ENCODE measurements at places on chromosomes 2 and 18.

DNA sequence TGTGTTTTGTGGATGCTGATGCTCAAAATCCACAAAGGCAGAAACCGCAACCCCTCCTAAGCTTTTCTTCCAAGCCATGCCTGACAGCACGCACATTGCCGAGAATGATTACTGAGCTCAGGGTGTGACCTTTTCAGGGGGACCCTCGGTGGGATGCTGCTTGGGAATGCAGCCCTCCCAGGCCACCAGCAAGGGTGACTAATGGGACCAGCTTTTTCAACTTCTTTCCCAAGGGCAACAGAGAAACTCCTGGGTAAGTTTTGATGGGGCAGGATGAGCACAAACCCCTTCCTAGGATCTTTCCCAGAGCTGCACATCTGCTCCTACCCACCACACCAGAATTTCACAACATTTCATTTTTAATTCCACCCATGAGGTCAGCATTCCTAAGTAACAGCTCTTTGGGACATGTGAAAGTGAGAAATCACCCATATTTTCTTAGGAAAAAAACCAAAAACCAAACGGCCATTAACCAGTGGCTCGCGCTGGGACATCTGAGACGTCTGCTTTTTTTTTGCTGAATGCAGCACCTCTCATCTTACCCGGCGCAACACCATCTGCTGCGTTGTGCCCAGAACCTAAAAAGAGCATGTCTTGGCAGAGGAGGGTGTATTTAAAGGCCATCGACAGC lies 119.0 kb downstream of the ARL4C start:
- no peak for DNase-seq

DNA sequence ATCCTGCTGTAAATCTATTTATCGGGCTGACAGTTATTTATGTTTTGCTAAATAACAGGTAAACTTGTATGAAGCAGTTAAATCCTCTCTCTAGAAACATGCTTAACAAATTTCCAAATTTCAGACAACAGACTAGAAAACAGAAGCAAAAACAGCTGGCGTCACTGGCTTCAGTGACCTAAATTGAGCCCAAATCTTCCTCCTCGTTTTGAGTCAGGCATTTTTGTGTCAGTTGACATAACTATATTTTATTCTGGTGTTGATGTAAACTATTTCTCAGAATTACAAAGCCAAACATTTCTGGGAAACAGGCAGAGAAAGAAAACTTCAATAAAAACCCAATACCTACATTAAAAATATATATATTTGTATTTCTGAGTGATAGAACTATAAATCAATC lies 21.7 kb downstream of the RBMS1 start:
- DNase-seq: no peak

DNA sequence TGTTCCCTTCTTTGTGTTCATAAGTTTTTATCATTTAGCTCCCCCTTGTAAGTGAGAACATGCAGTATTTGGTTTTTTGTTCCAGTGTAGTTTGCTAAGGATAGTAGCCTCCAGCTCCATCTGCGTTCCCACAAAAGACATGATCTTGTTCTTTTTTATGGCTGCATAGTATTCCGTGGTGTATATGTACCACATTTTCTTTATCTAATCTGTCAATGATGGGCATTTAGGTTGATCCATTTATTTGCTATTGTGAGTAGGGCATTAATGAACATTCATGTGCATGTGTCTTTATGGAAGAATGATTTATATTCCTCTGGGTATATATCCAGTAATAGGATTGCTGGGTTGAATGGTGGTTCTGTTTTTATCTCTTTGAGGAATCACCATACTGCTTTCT lies 33.4 kb downstream of the CARF start:
- DNase-seq: no peak

- no peak for DNase-seq
Measured at GRCh38 chr2:199660167-199660566, 190.8 kb downstream of the FTCDNL1 start.

DNA sequence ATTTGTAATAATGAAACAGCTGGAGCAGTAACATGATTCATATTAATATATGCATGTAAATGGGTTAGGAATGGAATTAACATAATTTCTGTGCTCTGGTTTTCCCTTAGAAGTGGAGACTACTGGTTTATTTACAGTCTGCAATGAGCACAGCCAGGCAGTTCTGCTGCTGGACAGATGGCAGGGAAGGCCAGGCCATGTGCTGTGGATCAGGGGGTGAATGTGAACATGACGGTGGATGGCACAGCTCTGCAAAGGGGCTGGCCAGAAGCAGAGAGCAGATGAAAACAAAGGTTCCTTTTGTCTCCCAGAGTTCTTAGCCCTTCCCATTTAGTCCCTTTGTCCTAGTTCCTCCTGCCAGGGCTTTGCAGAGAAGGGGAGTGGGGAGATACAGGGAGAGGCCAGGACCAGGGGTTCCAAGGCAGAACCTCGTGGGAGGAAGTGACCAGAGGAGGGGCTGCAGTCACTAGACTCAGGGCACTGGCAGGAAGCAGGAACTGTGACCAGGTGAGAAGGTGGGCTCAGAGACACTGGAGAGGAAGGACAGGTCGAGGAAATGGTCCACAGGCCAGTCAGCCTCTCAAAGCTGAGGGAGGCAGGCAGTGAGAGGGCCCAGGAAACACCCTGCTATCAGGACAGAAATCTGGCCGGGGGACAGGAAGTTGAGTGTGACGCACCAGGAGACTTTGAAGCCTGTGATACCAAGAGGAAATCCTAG lies 112.9 kb upstream of the ATP8B1 start:
- DNase-seq: no peak

- no peak for DNase-seq
Measured at GRCh38 chr2:174490051-174490450, 3.2 kb upstream of the GPR155 start.

DNA sequence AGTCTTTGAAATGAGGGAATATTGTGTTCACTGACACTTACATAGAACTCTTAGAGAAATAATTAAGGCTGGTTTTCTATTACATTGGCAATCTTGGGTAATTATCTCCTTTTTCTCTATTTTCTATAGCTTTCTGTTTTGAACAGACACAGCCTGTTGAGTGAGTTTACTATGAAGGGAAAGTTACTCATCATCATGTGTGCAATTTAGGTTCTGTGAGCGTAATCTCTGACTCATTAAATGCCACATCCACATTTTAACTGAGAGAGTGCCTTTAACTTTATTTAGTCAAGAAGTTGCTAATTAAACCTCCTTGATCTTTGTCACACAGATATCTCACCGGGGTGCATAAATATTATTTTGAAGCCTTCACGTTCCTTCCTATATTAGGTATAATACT lies 174.0 kb upstream of the SLC8A1 start:
- no peak for DNase-seq

DNA sequence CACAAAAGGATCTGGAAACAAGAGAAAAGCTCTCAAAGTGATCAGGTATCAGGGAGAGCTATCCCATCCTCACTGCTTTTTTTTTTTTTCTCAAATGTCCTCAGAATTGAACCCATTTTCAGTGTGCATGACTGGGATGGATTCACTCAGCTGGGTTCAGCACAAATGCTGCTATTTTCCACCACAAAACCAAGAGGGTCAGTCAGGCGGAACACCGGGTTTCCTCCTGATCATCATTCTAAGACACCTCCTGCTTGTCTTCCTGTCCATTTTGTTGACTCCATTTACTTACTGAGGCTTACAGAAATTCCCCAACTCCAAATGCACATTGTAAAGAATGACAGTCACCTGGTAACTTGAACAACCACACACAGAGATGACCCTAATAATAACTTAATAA lies 39.9 kb downstream of the CYRIA start:
- no peak for DNase-seq

DNA sequence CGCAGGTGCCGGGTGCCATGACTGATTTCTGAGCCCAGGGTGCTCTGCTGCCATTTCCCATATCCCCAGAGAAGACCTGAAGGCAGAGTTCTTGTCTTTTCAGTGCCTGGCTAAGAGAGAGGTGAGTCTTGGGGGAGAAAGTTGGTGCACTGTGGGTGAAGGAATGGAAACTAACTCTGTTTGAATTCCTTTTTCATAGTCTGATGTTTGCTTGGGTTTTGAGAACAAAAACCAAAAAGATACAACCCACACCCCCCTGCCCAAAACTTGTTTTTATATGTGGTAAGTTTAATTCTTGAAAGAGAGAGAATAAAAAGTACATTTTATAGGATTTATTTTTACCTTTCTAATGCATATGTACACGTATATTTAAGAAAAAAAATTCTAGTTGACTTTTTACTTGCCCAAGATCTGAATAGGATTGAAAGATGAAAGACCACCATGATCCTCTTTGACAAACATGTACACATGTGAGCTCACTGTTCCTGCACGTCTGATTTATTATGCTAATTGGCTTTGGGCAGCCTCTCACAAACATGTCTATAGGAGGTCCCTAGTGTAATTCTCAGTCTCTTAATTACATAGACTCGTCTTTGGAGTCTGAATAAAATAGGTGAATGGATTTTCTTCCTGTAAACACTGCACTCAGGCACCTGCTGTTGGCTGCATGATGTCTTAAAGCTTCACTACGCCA lies 46.3 kb downstream of the ARL4C start:
- no peak for DNase-seq

DNA sequence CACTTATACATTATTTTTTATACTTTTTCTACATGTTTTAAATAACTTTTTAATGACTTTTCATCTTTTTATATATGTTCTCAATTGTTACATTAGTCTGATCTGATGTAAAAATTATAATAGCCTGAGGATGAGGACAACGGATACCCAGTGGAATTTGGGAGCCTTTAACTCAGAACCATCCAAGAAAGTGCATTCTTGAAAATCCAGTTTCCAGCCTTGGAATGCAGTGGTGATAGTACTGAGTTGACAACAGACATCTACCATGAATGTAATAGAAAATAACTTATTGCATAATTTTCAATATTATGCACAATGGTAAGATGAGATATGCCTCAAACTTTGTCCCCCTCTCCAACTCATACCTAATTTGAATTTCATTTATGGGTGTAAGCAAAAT lies 120.7 kb upstream of the ZC3H15 start:
- DNase-seq: no peak

DNA sequence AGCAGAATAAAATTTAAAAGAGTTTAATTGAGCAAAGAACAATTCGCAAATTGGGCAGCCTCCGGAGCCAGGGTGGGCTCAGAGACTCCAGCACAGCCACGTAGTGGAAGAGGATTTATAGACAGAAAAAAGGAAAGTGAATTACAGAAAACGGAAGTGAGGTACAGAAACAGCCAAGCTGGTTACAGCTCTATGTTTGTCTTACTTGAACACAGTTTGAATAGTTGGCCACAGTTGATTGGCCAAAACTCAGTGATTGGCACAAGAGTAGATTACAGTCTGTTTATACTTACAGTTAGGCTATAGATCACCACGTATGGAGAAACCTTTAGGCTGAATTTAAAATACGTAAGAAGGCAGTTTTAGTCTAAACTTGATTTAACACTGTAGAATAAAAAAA lies 78.8 kb upstream of the NEDD4L start:
- DNase-seq: no peak

DNA sequence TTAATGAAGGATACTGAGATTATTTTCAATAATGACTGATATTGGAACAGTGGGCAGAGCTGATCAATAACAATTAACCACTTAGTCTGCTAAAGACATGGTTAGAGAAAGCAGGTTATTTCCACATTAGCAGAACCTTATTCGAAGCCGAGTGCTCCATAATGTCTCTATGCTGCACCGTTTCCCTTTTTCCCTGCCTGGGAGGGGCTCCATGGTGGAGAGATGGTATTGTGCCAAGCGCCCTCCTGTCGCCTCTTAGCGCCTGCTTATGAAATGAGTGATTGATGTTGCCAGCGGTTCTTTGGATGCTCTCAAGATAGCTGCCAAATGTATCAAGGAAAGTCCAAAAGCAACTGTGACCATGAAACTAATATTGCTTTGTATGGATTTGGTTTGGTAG lies 34.6 kb upstream of the INSIG2 start:
- no peak for DNase-seq

- no peak for DNase-seq
Measured at GRCh38 chr18:79062806-79063205, 6.4 kb upstream of the ATP9B start.

DNA sequence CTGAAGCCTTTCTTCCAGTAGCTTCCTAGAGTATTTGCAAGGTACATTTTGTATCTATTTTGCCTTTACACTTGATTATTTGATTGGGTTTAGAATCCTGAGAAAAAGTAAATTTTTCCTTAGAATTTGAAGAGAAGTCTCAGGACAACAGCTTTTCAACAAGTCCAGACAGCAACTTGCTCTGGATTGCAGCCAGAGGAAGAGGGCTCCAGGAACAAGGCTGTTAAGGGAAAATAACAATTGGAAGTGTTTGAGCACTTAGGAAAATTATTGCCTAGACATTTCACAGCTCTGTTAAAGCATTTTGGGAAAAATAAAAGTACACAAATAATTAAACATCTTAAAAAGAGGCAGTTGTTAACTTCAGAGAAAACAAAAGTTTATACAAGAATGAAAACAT lies 58.3 kb upstream of the RAPGEF4 start:
- DNase-seq: no peak

- DNase-seq: no peak
Measured at GRCh38 chr2:2698182-2699120, 367.4 kb upstream of the MYT1L start.

DNA sequence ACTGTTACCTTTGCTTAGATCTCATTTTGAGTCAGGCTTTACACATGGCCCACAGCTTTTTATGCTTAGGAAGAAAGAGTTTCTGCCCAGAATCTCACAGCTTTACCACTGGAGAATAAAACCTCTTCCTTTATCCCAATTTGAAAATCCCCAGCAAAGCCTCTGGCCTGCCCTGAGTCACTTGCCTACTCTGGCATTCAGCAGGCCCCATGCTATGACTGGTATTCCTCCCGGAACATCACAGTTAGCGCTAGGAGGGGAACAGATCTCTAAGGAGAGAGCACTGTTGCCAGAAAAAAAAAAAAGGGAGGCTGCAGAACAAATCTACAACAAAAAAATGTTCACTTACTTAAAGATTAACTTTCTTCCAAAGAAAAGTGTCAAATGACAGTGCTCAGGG lies 152.9 kb upstream of the DNMT3A start:
- peak; percentile 34 for DNase-seq

- no peak for DNase-seq
Measured at GRCh38 chr2:241773511-241774418, 2.9 kb upstream of the GAL3ST2 start.

DNA sequence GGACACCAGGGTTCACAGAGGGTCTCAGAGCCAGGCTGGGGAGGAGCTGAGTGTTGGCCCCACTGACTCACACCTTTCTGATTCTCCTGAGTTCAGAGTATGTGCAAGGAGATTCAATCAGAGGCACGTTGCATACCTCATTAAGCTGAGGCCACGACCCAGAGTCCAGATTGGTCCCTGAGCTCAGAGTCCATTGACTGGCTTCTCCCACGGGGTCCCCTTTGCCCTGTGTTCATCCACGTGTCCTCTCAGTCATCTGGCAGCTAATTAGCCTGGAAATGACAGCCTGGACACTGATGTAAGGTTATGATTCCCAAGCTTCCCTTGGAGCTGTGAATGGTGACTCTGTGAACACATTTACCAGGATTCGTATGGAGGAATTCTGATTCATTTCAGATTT lies 267.2 kb downstream of the SH3BP4 start:
- DNase-seq: no peak

GRCh38 chr2:236872015-236872414 lies 213.7 kb upstream of the COPS8 start:
- no peak for DNase-seq

GRCh38 chr2:26977012-26977411 lies 6.6 kb downstream of the MAPRE3 start:
- DNase-seq: no peak
